SHP77 (cell line): ENCODE measurements at places on chromosomes 6 and 20.

DNA sequence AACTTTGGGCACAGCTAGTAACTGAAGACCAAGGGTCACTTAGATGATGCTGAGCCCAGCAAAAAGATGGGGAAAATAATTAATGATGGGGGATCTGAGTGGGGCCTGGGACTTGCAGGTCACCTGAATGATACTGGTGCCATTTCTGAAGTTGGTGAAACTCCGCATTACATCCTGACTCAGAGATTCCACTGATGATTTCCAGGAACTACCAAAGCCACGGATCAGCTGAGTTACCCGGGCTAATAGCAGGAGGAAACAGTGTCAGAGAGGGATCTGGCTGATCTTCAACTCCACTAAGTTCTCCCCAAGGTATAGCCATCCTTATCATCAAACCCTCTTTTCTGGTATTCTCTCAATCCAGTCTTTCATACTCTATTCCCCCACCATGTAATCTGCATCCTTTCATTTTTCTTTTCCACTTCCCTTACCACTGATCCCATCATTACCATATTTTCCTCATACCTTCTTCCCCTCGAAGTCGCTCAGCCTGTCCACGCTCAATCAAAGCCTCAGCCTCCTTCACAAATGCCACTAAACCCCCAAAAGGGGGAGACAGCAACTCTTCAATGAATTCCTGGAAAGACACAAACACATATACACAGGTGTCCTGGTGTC, 20.2 kb downstream of the VPS52 start:
- DNase-seq, result no peak

- DNase-seq, result peak; percentile 48
Observed at GRCh38 chr6:152136449-152136825, 329.0 kb downstream of the ESR1 start.

- peak; percentile 29 for DNase-seq
Observed at GRCh38 chr6:98827295-98828159, 6.8 kb upstream of the POU3F2 start.

DNA sequence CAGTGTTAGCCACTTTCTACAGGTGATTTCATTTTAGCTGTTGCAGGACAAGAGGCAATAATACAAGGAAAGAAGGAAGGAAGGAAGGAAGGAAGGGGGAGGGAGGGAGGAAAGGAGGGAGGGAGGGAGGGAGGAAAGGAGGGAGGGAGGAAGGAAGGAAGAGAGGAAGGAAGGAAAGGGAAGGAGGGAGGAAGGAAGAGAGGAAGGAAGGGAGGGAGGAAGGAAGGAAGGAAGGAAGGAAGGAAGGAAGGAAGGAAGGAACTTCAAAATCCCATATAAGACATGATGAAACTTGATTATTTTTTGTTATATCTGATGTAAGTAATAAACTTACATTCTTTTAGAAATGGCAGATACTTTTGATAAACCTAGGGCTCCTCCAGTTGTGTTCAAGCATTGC, 83.6 kb downstream of the TFAP2B start:
- DNase-seq, result no peak

- DNase-seq, result no peak
Observed at GRCh38 chr6:10414756-10415616, at the start of gene TFAP2A. Gene TFAP2A, minus strand, starts transcription at chr6:10415074. Its CDS starts 83 bp downstream, at chr6:10414991.

- DNase-seq, result no peak
Observed at GRCh38 chr6:164035900-164036485, 621.5 kb downstream of the QKI start.

DNA sequence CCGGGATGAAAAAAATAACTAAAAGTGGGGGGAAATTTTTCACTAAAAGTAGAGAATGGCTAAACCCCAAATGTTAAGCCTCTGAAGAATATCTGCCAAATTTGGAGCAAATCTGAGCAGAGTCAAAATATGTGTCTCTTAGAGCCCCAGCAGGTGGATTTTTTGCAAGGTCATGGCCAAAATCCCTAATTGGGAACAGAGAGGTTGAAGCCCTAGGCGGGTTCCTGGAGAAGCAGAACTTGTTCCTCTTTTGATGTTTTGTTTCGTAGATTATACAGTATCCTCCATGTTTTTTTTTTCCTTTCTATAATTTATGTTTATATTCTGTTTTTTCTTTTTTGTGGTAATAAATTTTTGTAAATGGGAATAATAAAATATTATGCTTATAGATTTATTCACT, 94.4 kb downstream of the PLCB4 start:
- DNase-seq, result no peak

GRCh38 chr6:41374618-41375590, 39.5 kb downstream of the NCR2 start:
- DNase-seq, result no peak

- peak; percentile 20 for DNase-seq
Observed at GRCh38 chr6:167898673-167899311, 72.1 kb downstream of the AFDN start.

DNA sequence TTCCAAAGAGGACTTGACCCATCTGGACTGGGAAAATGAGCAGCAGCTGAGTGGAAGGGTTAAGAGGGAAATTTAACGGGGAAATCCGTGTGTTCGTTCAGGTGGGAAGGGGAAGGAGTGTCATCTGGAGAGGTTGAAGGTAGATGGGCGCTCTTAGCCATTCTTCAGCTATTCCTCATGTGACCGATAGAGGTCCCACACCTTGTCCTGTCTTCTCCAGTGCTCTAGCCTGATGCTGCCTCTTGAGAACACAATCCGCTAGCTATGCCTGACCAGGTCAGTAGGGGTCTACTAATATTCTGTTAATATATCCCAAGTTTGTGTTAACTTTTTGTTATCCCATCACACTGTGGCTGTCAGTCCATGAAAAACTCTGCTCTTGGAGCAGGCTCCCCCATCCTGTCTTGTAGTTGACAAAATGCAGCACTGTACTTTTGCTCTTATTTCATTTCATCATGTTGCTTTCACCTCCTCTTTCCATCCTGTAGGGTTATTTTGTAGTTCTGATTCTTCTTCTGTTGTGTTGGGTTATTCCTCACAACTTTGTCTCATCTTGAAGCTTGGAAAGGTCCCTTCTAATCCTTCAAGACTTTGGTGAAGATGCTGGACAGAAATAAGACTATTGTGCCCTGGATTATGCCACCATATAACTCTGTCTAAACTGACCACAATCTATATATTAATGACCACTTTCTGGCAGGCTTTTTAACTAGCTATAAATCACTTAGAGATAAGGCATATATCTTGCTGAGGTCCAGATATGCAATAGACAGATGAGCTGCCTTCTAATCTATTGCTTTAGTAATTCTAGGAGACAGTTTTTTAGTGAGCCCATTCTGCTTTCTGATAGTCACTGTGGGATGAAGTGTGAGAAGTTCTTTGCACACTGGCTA, 123.4 kb upstream of the SUPT3H start:
- no peak for DNase-seq

- DNase-seq, result no peak
Observed at GRCh38 chr6:20589266-20589665, 55.0 kb downstream of the CDKAL1 start.

GRCh38 chr20:2357114-2357513, 23.6 kb upstream of the TGM6 start:
- DNase-seq, result no peak

DNA sequence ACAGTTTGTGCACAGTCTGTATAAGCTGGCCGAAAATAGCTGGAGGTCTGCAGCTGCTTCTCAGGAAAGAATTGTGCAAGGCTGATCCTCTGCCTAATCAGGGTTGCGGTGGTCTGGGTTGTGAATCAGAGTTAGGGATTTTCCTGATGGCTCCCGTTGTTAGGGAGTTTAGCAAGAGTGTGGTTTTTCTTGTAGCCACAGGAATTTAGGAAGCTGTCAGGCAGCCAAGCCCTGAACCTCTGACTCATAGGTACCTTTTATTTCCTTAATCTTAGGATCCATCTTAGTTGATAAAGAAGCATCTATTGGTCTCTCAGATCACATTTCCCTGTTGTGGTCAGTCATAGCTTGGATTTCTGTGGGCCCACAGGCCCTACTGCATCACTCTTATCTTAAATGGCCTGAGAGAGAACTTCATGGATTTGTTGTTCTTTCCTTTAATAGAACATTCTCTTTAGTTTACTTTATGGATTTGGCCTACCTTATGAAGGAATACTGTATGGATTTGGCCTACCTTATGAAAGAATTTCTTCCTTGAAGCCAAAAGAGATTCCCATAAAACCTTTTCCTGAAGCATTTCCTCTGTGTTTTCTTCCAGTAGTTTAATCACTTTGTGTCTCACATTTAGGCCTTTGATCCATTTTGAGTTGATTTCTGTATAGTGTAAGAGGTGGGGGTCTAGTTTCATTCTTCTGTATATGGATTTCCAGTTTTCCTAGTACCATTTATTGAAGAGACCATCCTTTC, 10.3 kb downstream of the KIF25 start:
- DNase-seq, result no peak

GRCh38 chr6:137657351-137657911, 163.2 kb upstream of the OLIG3 start:
- DNase-seq, result no peak

DNA sequence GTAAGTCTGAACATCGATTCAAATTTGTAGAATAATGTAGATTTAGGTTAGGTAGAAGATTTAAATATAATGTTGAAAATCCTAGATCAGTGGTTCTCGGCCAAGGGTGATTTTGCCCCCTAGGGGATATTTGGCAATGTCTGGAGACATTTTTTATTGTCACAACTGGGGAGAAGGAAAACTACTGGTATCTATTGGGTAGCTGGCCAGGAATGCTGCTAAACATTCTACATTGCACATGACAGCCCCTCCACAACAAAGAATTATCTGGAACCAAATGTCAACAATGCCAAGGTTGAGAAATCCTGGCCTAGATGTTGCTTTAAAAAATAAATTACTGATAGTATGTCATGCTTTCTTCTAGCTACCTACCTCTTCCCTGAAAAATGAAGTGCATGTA, 76.1 kb downstream of the HIVEP2 start:
- DNase-seq, result no peak

- no peak for DNase-seq
Observed at GRCh38 chr6:37454420-37455140, 21.6 kb downstream of the CMTR1 start.

GRCh38 chr6:33902457-33902853, 98.7 kb upstream of the MLN start:
- DNase-seq, result no peak

DNA sequence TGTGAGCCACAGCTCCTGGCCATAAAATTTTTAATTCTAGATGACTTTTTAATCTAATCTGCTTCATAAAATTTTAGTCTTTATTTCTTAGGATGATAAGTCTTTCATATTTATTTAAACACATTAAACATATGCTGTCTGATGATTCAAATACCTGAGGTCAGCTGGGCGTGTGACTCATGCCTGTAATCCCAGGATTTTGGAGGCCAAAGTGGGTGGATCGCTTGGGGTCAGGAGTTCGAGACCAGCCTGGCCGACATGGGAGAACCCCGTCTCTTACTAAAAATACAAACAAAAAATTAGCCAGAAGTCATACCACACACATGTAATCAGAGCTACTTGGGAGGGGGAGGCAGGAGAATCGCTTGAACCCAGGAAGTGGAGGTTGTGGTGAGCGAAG, 53.1 kb downstream of the RBM24 start:
- no peak for DNase-seq

DNA sequence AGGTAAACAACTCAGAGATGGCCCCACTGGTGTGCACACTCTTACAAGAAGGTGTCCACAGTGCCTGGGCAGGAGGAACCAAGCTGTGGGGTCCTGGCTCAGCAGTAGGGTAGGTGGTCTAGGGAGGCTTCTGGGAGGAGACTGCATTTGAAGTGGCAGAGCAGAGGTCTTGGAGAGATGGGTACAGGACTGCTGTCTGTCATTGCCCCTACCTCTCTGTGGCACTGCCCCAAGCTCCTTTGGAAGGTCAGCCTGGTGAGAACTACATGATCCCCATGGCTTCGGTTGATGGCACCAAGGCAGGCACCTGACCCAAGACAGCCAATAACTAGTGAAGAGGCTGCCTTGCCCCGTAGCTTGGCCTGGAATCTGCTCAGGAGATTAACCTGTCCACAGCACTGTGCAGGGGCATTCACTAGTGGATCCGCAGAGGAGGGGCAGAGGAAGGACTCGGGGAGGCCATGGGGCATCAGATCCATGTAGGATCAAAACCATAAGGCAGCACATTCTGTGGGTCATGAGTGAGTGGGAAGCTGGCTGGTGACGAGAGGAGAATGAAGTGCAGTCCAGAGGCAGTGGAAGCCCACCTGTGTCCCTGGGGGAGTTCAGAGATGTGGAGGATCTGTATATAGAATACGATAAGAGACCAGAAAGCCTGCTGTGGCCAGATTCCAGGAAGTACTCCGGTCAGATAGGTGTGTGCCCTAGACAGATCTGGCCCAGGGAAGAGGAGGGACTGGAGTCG, 162.0 kb downstream of the GRM4 start:
- DNase-seq, result no peak

DNA sequence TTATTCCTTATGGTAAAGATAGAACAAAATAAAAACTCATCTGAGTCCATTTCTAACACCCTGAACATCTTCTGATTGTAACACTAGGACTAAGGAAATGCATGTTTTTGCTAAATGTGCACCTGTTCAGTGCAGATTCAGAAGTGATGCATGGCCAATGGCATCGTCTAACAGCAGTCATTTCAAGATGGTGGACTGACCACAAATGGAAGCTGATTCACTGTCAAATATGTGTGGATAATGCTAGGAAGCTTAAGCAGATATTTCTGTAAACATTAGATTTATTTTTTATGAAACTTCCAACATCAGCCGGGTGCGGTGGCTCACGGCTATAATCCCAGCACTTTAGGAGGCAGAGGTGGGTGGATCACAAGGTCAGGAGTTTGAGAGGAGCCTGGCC, 394.8 kb downstream of the SAMD5 start:
- no peak for DNase-seq

- no peak for DNase-seq
Observed at GRCh38 chr20:10022625-10023024, 12.2 kb upstream of the ANKEF1 start.

DNA sequence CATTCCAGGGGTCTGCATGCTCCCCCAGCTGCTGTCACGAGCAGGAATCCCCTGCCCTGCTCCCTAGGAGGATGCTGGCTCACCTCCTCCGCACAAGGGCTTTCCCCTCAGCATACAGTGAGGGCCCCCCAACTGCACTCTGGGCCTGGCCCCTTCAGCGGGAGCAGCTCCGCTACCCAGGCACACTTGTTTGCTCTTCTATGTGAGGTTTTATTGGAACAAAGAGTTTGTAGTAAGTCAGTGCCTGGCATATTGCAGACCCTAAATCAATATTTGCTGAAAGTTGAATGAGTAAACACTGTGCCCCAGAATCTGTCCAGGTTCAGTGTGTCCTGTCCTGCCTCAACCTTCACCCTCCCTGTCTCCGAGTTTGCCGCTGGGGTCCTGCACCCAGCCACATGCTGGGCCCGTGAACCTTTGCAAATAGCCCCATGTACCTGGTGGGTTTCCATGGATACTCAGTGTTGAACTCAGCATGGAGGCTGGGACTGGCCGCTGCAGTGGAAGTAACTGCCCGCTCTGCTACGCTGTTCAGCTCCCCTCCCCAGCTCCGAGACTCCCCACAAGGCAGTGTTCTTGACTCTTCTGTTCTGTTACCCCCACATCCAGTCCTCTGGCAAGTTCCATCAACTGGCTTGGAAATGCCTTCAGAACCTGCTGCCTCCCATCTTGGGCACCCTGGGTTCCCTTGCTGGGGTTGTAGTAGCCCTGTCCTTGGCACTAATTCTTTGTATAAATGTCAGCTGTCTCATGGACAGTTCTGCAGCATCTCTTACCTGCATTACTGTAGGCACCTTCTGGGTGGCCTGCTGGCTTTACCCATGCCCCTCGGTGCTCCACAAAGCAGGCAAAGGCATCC, 15.7 kb downstream of the SLC22A1 start:
- DNase-seq, result no peak
